ENCODE measurements at places on chromosomes 16 and 17.

DNA sequence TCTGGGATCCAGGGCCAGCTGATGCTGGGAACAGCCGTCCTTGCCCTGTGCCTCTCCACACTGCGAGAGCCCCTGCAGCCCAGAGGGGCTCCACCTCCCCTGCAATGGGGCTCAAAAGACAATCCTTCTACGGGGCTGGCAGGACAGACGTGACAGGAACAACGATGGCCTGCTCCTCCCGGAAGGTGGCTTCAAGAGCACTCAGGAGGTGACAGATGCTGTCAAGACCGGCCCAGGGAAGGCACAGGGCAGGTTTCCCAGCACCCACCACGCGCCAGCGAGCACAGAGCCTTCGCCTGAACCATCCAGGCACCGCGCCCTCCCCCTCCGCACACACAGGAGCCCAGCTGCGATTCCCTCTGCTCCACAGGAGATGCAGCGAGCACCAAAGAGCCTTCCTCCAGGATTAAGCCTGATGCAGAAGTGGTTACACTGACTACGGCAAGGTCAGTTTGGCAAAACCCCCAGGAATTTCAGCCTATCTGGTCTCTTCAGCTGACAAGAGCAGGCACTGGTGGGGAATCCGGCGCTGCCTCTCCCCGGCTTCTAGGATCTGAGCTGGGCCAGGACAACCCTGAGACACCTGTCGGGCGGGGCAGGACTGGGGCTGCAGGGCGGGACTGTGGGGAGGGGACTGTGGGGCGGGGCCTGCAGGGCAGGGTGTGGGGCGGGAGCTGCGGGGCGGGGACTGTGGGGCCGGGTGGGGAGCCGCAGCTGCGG, 103.4 kb downstream of the ZNF778 start:
- peak; percentile 45 for DNase-seq

GRCh38 chr17:49871211-49871610, 23.3 kb upstream of the TAC4 start:
- no peak for DNase-seq

DNA sequence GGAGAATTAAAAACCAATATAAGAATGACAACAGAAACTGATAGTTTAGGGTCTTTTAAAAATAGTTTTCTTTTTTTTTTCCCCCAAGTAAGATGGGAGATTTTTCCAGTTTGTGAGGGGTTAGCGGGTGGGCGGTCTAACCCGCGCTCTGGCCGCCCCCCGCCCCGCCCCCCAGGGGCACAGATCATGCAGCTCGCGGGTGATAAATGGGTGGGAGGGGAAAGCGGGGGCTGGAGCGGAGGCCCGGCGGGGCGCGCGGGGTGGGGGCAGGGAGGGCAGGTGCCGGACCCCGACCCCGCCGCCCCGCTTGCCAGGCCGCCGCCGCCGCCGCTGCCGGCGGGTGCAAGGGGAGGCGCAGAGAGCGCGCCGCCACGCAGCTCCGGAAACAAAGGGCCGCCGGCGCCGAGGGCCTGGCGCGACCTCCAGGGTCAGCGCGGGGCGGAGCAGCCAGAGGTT, 60.1 kb upstream of the GSE1 start:
- no peak for DNase-seq

- no peak for DNase-seq
Observed at GRCh38 chr17:73644145-73645049, at the start of gene SDK2. Gene SDK2 (minus strand): TSS chr17:73644445. CDS start chr17:73644088, 357 bp downstream.

DNA sequence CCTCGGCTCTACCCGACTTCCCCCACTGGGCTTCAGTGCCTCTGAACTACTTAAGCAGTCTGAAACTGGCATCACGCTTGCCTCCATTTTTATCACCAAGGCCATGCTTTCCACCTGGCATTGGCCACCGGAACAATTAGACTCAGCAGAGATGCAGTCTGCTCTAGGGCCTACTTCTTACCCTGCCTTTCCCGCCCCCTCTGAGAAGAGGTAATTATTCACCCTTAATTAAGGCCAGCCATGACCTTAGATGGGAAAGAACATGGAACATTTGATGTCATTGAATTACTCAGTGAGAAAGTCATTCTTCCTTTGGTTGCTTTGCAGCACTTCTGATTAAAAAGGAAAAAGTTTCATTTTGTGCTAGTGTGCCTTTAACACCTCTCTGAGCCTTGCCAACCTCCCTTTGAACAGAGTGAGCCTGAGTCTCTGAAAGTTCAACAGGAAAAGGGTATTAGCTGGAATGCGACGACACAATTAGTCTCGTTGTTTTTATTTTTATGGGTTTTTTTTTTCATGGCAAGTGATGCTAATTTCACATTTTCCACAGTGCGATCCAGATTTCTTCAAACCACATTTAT, 60.9 kb upstream of the TNRC6A start:
- peak; percentile 57 for DNase-seq

GRCh38 chr17:71976011-71976649, 144.7 kb upstream of the SOX9 start:
- peak; percentile 98 for DNase-seq

- DNase-seq, result peak; percentile 21
Observed at GRCh38 chr16:28951410-28951943, 740 bp downstream of the NFATC2IP start.

- DNase-seq, result peak; percentile 31
Observed at GRCh38 chr17:83171661-83172060, 92.3 kb downstream of the METRNL start.

DNA sequence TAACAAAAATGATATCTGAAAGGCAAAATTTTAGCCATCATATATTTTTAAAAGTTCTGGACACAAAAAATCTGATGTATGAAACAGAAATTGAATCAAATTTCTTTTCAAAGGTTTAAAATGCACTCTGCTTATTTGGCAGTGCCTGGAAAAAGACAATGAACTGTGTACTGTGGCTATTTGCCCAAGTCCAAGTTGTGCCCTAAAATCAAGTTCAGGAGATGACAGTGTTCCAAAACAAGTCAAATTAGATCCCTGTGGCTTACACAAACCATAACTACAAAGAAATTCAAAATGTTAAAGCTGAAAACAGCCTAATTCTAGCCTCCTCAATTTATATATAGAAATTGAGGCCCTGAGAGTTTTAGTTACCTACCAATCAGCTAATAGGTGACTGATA, 25.6 kb downstream of the CMC2 start:
- no peak for DNase-seq

GRCh38 chr17:50677851-50678375, 29.8 kb downstream of the ANKRD40 start:
- no peak for DNase-seq

DNA sequence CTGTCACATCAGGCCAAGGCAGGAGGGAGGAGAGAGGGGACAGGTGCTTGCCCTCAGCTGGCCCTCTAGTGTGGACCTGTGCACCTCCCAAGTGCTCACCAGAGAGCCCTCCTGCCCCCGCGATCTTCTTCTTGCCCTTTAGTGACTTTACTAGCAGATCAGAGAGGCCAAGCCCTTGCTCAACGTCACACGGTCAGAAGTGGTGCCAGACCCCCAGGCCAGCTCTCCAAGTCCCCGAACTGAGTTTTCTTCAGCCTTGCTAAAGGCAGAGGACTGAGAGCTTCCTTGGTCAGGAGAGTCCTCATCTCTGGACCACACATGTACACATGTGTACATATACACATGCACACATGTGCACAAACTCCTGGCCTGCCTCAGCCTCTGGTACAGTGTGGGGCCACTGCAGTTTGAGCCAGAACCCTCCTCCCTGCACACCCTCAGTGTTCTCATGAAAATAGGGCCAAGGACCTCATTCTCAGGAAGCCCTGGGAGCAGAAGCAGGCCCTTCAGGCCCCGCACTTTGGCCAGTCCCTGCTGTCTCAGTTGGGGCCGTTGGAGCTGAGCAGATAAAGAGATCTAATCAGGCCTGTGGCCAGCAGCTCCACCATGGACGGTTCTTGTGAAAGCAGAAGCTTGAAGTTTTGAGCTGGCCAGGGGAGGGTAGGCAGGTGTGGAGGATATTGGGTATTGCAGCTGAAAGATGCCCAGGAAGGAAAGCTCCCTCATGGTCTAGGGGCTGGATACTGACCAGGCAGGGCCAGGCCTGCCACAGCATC, 7.4 kb upstream of the EPX start:
- no peak for DNase-seq

DNA sequence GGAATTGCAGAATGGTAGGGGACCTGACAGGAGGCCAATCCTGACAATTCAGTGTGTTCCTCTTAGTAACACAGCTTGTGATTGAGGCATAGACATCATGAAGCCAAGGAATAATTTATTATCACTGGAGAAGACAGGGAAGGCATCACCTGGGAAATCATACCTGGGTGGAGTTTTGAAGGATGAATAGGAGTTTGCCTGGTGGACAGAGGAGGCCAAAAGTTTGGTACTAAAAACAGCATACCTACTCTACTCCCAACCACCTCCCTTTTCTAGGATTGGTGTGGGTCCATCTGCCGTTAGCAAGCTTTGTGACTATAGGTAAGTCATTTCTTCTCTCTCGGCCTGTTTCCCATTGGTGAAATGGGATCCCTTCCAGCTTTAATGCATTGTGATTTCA, 88.0 kb downstream of the RAB11FIP4 start:
- no peak for DNase-seq

DNA sequence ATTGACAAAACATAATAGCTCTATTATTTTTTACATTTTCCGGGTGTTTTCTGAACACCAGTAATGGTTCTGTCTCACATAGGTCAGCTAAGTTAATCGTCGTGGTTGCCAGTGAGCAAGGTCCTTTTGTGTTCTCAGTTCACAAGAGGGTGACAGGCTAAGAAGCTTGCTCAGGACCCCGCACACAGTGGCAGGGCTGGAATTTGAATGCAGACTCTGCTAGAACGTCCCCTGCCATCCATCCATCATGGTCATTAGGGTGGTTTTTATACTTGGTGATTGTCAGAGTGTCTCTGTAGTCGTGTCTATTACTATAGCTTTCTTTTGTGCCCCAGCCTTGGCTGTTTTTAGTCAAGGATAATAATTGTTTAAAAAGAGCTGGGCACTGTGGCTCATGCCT, 176.2 kb downstream of the SNX29 start:
- DNase-seq, result no peak

DNA sequence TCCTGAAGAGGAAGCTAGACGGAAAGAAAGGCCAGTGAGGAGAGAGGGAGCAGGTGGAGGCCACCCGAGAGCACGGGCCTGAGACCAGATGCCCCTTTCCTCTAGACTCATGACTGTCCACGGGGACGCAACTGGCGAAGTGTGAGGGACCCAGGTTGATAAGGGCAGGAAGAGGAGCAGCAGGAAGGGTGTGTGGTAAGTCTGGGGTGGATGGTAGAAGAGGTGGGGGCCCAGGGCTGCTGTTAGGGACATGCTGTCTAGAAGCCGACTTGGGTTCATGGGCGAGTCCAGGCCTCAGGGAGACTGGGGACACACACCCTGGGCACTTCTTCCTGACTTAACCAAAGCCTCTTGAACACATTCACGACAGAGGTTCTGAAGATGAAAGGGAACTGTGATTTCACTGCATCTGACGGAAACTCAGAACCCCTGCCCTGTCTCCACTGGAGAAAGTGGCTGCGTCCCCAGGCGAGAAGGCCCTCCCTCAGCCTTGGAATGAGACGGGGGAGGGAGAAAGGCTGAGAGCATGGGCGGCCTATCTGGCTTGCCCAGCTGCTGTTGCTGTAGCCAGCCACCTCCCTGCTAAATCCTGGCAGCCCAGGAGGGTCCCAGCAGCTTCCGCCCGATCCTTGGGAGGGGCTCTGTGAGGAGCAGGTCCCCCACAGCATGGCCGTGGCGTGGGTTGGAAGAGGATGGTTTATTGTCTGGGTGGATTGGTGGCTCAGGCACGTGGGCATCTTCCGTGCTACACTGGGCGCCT, 6.0 kb downstream of the HIC1 start:
- DNase-seq, result no peak

- no peak for DNase-seq
Observed at GRCh38 chr17:42289611-42290181, 1.4 kb downstream of the STAT5A start.

DNA sequence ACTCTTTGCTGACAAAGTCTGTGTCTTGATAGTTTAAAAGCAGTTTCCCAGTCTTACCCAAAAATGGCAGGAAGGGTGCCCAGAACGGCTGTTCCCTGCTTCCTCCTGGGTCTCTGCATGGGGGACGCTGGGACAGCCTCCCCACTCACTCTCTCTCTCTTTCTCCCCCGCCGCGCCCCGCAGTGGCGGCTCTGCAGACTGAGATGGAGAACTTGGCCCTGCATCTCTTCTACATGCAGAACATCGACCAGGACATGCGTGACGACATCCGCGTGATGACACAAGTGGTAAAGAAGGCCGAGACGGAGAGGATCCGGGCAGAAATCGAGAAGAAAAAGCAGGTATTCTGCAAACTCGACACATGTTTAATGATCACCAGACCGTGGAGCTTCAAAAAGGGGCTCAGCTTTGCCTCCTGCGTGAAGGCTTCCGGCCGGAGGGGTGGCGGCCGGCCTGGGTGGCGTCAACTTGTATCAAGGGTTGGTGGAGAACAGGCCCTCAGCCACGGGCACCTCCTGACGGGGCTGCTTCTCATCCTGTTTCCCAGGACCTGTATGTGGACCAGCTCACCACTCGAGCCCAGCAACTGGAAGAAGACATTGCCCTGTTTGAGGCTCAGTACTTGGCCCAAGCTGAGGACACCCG, 22.0 kb downstream of the CCDC40 start:
- DNase-seq, result no peak

DNA sequence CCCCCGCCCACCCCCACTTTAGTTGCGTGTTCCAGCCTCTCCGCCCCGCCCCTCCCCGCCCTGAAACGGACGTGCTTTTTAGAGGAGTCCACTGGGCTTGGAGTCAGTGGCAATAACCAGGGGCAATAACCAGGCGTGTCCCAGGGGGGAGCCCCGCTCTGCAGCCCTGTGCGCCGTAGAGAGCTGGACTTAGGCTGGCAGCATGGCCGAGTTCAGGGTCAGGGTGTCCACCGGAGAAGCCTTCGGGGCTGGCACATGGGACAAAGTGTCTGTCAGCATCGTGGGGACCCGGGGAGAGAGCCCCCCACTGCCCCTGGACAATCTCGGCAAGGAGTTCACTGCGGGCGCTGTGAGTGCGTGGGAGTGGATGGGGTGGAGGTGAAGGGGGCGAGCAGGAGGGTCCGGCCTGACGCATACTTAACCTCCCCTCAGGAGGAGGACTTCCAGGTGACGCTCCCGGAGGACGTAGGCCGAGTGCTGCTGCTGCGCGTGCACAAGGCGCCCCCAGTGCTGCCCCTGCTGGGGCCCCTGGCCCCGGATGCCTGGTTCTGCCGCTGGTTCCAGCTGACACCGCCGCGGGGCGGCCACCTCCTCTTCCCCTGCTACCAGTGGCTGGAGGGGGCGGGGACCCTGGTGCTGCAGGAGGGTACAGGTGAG, at the start of gene ALOX15B:
Gene ALOX15B (plus strand): TSS at position 106 of the 657 bp plus-strand sequence. CDS start 97 bp downstream, at position 203.
- no peak for DNase-seq

DNA sequence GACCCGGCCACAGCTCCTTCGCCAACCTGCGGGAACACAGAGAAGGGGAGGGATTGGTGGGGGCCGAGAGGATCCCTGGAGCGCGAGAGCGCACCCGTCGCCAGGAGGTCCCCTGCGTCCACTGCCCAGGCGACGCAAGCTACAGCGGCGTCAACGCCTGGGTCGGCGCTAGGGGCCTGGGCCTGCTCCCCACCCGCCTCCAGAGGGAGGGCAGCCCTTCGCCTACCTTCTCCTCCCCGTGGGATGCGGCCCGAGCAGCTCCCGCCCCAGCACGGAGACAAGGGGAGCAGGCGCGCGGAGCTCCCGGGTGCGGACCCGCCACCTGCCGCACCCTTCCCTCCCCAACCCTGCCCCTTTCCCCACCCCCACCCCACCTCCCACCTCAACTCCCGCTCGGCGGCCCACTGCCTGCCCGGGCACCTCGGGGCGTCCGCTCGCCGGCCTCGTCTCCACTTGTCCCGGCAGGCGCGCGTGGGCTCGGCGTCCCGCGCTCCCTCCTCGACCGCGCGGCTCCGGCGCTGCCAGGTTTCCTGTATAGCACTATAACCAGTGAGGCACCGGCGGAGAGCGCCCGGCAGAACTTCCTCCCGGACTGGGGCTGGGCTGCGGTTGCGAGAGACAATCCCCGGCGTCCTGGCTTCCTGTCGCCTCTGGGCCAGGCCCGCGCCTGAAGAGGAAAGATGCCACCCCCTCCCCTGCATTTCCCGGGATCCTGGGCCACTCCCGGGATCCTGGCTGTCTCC, 119.1 kb upstream of the SMURF2 start:
- DNase-seq, result peak; percentile 19
